ENCODE measurements at places on chromosomes 2 and 18.

- no peak for DNase-seq
These were observed 29.6 kb upstream of the ATL2 start for GRCh38 chr2:38406597-38407110.

- peak; percentile 23 for DNase-seq
These were observed 8.7 kb upstream of the INPP1 start for GRCh38 chr2:190334479-190335224.

- DNase-seq = no peak
These were observed 35.2 kb downstream of the FOSL2 start for GRCh38 chr2:28427741-28428415.

DNA sequence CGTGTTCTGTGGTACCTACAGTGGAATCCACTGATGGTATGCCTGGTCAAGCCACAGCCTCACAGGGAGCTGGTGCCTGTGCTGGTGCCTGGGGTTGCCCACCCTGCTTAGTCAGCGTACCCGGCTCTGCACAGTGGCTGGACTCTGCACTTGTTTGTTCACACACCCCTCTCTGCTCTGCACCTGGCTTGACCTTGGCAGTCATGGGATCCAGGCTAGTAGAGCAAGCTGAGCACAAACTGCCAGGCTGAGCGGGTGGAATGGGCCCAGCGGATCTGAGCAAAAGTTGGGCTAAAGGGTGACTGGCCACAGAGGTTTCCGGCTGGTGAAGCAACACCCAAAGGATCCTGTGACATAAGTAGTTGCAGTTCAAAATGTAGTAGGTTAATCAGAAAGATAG lies 163.5 kb downstream of the CDH19 start:
- DNase-seq = no peak

- no peak for DNase-seq
These were observed 44.0 kb upstream of the UBE2F start for GRCh38 chr2:237922641-237923361.

DNA sequence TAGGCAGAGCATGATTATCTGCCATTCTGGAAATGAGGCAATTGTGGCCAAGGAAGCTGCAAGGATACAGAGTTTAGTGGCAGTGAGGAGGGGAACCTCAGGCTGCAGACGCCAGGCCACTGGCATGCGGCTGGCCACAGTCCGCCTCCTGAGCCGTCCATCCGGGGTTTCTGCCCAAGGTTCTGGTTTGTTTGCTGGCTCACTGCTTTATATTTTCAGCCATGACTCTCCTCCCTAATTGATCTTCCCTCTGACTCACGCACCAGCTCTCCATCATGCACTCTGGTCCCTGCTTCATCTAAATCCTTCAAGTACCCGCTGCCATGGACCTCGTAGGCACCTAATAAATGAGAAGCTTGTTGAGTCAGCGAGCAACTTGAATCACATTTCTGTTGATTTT lies 107.8 kb upstream of the REV1 start:
- no peak for DNase-seq

DNA sequence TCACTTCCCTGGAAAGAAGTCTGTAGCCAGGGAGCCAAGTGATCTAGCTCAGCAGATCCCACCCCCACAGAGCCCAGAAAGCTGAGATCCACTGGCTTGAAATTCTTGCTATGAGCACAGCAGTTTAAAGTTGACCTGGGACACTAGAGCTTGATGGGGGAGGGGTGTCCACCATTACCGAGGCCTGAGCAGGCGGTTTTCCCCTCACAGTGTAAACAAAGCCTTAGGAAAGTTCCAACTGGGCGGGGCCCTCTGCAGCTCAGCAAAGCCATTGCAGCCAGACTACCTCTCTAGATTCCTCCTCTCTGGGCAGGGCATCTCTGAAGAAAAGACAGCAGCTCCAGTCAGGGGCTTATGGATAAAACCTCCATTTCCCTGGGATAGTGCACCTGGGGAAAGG lies 887.2 kb upstream of the LRATD1 start:
- no peak for DNase-seq

DNA sequence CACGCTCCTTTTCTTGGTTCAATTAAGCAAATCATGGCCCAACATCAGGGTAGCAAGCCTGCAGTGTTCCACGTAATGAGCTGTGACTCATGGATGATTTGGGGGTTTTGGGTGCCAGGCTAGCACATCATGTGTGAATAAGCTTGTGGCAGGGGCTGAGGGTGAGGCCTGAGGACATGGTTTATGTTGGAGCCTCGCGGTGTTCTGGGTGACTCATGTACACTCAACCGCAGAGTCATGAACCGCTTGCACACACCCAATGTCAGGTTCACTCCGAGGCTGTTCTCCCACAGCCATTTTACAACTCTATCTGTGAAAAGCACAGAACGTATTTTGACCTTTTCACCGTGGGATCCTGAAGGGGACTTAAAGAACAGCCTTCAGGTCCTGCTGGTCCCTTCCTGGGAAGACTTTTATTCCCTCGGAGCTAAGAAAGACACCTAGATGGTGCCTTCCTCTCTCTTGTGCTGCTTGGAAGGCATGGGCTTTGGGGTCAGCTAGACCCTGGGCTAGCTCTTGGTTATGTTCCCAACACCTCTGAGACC lies 139.9 kb upstream of the ZEB2 start:
- no peak for DNase-seq

DNA sequence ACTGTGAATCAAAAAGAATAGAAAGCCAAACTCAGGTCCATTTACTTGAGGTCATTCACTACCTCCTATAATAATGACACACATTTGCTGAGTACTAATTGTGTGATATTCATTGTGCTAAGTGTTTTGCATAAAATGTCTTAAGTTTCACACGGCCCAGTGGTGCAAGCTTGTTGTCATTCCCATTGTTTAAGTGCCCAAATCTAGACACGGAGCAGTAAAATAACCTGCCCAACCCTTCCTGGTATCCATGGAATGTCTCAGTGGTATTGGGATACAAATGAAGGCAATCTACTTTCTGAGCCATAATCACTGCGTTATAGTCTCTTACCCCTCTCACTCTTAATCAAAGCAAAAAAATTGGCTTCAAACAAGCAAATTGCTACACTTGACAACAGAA lies 233.3 kb downstream of the NCKAP5 start:
- DNase-seq = no peak

DNA sequence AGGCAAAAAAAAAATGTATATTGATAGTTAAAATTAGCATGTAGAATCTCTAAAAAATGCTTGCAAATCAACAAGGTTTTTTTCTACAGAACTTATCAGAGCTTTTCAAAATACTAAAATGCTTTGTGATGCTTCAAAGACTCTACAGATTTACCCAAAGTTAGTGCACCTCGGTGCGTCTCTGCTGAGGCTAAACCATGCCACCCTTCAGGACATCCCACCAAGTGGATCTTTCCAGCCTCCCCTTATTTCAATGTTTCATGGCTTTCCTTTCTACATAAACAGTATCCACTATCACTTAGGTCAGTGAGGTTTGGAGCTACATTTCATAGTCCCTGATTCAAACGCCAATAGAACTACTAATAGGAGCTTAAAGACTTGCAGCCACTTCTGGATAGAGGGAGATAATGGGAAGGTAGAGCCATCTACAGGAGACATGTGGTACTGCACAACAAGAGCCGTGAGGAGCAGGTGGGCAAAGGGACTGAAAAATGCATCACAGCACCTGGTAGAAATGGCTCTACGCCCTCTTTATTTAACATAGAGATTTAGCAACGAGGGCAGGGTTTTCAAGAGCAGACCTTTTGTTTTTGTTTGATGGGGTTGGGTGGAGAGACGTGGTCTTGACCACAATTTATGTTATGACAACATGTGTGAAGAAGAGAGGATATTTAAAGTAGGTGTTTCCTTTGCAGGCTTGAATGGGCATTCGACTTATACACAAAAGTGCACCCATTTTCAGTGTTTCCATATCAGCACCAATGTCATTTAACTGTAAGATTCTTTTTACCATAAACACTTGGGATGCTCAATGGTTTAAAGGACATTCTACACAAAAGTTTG lies 56.1 kb upstream of the SLC35G4 start:
- peak; percentile 18 for DNase-seq

GRCh38 chr2:233119123-233119522 lies 59.0 kb downstream of the INPP5D start:
- DNase-seq = no peak

GRCh38 chr18:78857314-78858150 lies 122.1 kb upstream of the SALL3 start:
- no peak for DNase-seq

- DNase-seq = no peak
These were observed 617.5 kb upstream of the SOX11 start for GRCh38 chr2:5074733-5075132.

- DNase-seq = no peak
These were observed 228.3 kb upstream of the ERBB4 start for GRCh38 chr2:212766921-212767320.

- peak; percentile 59 for DNase-seq
These were observed 73.2 kb downstream of the MBP start for GRCh38 chr18:77059294-77059916.

DNA sequence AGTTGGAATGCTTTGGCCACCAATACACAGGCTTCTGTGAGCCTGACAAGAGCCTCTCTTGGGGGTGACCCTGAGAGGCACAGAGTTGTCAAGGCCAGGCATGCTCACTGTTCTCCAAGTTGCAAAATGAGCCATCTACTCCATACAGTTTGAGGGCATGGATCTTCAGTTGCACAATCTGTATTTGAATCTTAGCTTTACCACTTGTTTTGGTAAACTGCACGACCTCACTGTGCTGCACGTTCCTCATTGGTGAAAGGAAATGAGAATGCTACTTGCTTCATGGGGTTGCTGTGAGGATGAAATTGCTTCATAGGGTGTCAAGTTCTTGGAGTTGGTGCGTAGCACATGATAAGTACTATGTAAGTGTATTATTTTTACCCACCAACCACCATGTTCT lies 12.0 kb upstream of the HAAO start:
- no peak for DNase-seq

- no peak for DNase-seq
These were observed 115.2 kb downstream of the GALNT3 start for GRCh38 chr2:165678882-165679281.

DNA sequence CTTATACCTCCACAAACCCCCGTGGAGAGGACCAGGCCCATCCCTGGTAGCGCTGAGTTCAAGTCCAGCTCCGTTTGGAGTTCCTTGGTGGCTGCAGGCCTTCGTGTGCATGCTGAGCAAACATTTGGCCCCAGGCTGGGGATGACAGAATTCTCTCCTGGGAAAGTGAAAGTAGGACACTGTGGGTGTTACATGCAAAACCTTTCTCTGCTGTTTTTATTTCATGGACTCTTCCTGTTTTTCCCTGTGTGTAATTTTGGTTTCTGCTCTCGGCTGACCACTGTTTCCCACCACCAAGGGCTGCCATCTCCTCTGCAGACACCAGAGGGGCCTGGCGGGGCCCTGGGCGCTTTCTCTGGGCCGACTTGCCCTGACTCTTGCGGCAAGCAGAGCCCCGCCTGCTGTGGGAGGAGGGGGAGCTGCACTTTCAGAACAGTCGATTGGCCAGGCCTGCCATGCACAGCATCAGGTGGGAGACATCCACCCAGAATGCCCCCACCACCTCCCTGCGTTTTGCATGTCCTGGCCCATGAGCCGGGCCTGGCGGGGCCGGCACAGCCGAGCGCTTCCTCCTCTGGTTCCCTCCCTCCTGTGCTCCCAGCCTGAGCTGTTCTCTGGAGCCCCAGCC lies 102.4 kb downstream of the CABLES1 start:
- no peak for DNase-seq

DNA sequence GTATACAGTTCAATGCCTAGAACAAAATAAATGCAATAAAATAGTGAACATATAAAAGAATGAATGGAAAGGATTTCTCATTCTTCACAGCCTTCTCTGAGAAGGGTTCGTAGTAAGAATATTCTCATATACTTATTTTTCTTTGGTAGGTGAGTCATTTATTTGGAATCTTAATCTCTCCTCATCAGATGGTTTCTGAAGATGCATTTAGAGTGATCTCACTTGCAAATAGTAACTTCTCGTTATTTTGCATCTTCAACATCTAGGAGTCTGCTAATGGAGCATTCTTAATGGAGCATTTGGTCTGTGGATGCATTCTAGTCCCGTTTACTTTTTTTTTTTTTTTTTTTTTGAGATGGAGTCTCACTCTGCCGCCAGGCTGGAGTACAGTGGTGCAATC lies 3.9 kb downstream of the UBXN4 start:
- no peak for DNase-seq

DNA sequence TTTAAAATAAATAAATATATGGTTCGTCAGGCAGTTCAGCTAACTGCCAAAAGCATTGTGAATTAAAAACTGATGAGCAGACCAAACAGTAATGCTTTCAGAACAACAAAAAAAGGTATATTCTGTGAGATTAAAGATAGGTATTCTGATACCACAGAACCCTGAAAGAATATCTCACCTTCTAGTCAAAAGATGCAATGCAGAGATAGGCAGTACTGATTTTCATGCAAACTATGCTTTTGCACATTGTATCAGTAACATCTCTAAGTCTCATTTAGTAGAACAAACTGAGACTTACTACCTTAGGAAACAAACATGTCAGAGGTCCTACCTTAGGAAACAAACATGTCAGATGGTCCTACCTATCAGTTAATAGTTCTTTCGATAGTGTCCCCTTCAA lies 32.4 kb downstream of the CUL3 start:
- no peak for DNase-seq

GRCh38 chr2:96546797-96547196 lies 10.2 kb downstream of the ARID5A start:
- DNase-seq = no peak

DNA sequence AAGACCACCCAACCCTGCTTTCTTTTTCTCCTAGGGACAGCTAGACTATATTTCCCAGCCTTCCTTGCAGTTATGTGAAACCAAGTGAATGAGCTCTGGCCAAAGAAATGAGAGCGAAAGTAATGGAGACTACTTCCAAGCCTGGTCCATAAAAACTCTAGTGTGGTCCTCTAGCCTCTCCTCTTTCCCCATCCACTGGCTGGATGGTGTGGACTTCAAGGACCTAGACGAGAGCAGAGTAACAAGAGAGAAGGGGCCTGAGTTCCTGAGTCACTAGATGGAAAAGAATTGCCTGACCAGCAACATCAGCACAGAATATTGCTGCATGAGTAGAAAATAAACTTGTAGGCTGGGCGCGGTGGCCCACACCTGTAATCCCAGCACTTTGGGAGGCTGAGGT lies 2.9 kb upstream of the TMSB10 start:
- no peak for DNase-seq

DNA sequence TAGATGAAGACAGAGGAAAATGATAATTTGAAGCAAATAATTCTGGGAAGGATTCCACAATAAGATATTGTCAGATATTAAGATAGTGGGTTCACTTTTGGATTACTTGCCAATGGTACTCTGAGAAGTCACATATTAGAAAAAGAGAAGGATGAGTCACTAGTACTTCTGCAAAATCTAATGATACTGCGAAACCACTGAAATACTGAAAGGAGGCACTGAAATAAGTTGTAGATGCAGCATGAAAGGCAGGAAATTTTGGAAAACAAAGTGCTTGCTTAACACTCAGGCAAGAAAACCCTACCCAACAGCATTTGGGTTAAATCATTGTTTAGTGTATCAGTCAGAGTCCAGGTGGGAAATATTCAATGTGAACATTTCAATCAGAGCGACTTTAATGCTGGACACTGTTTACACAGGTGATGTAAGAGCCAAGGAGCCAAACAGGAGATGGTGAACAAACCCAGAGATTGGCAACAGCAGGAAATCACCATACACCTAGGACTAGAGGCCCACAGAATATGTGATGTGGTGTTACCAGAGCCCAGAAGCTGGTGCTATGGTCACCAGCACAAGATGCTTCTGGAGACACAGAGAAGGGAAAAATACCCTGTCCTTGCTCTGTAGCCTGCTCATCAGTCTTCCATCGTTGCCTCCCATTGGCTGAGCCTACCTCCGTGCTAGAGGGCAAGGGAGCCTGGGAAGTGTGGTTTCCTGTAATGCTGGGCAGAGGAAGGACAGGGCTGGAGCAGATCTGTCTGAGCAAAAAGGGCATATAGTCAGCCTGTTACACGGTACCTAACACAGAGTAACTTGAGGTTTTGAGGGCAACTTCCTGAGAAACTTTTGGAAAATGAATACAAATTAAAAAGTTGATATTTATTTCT lies 204.7 kb upstream of the ITGA4 start:
- no peak for DNase-seq
